ENCODE measurements at places on chromosomes 4 and X. TPM values are rescaled to one million over a fixed set of nuclear protein-coding genes. Genes with fewer than 3 reads are reported as not detected.

The SCRG1 gene
- total RNA-seq = not detected

The USP46 gene
- total RNA-seq = 9.8 TPM

- no peak for DNase-seq
Observed at GRCh38 chrX:9278475-9279233, 186.2 kb upstream of the TBL1X start.

The MAGEA8 gene
- not detected for total RNA-seq

The USP27X gene
- 2.1 TPM for total RNA-seq

DNA sequence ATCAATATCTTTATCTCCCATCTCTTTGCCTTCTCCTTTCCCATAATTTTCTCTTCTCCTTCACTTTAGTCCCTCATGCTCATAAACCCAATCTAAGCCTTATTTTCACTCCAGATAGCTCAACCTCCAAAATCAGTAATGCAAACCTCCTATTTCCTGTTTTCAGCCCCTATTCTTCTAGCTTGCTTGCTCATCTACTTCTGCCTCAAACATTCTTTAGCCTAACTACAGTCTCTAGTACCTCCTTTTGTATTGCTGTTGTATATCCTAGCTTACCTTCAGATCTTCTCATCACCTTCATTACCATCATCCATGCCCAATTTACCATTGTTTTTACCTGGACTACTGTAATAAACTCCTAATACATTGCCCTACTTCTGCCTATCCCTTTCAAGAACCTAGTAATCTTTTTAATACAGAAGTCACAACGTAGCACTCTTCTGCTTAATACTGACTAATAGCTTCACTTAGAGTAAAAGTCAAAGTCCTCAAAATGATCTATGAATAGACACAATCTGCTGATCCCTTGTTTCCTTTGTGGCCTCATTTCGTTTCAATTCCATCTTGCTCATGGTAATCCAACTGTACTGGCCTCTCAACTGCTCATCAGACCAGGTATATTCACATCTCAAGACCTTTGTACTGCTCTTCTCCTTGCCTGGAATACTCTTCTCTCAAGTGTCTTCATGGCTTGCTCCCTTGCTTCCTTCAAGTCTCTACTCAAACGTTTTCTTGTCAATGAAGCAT is 123.4 kb downstream of the FAM13A start:
- DNase-seq = no peak

- DNase-seq = no peak
Observed at GRCh38 chrX:153662266-153662665, 11.3 kb downstream of the PNCK start.

DNA sequence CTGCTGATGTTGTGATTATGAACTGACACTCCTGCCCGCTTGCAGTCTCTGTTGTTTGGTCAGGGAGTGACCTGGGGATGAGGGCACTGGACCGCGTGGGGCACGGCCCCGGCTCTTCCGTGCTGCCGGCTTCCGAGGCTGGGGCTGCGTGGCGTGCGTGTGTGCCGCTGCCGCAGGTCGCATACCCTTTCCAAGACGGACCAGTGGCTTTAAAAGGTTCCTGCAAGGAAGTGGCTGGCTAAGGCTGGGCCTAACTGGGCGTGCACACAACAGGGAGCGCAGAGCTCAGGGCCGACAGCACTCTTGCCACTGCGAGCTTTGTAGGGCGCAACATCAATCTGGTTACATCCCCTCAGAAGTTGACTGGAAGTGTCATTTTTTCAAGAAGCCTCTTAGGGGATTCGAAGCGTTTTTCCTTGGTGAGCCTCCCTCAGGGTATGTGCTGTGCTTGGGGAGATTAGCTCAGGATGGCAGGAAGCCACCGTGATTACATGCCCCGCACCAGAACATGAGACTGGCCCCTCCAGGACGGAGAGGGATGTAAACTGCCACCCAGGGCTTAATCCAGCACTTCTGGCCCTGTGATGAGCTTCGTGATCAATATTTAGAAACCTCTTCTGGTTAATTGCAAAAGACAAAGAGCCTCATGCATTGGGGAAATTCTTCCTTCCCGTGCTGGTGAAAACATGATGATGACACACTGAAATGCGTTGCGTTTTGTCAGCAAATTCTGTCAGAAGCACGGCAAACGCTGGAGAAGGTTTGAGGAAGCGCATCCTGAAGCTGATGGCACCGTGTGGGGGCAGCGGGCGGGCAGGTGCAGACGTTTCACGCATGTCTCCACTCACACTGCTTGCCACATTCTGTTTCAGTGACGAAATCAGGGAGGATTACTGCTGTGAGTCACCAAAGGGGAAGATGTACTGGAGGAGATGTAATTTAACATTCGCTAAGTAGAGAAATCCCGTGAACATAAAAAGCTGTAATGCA is 11.1 kb downstream of the MAEA start:
- no peak for DNase-seq

The FGFBP2 gene
- total RNA-seq = not detected

GRCh38 chr4:140152013-140152703 is 1.8 kb downstream of the MAML3 start:
- DNase-seq = no peak

DNA sequence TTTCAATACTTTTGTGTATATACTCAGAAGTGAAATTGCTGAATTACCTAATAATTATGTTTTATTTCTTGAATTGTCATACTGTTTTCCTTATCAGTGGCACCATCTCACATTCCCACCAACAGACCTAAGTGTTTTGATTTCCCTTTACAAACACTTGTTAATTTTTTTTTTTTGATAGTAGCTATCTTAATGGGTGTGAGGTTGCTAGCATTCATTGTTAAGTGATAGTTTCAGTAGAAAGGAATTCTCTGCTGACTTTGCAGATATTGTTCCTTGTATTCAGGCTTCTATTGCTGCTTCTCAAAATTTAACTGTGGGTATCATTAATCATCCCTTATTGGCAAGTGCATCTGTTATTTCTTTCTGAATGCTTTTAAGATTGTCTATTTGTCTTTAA is 927.5 kb upstream of the SLIT2 start:
- no peak for DNase-seq

The TMEM144 gene
- total RNA-seq = 2.7 TPM

The SH3RF1 gene
- 21.2 TPM for total RNA-seq

- DNase-seq = peak; percentile 27
Observed at GRCh38 chr4:122584519-122584918, 36.3 kb downstream of the IL21 start.

DNA sequence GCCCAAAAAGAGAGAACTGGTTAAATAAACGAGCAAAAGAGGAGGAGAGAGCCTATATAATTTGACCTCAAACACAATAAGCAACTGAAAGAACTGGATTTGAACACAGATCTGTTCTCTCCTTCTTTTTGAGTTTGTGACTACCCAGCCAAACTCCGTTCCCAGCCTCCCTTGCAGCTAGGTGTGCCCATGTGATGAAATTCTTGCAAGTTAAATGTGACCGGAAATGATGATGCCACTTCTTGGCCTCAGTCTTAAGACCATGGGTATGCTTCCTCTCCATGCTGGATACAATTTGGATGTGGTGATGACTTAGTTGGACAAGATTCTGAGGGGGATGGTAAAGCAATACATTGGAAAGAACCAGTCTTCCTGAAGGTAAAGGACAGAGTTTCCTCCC is 204.1 kb downstream of the PTTG2 start:
- no peak for DNase-seq
